DMS79 treated with DMSO at 0.1 percent for 48 hours (cell line): ENCODE measurements at places on chromosomes 1 and 21.

GRCh38 chr1:55006931-55007330, 8.2 kb downstream of the BSND start:
- DNase-seq = no peak

DNA sequence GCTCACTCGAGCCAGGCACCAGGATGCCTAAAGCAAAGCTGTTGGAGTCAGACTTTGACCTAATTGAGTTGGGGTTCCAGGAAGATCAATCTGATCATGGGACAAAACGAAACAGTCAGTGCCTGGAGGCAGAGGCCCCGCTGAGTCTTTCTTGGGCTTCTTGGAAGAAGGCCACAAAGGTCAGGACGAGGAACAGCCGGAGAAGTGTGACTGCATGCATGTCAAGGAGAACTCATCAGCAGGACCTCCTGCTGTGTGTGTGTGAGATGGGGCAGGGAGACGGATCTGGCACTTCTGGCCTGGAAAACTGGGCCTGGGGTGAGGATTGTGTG, 190.8 kb downstream of the CAMTA1 start:
- DNase-seq = no peak

- DNase-seq = peak; percentile 9
These were observed 43.9 kb downstream of the ABCG1 start for GRCh38 chr21:42262831-42263231.

DNA sequence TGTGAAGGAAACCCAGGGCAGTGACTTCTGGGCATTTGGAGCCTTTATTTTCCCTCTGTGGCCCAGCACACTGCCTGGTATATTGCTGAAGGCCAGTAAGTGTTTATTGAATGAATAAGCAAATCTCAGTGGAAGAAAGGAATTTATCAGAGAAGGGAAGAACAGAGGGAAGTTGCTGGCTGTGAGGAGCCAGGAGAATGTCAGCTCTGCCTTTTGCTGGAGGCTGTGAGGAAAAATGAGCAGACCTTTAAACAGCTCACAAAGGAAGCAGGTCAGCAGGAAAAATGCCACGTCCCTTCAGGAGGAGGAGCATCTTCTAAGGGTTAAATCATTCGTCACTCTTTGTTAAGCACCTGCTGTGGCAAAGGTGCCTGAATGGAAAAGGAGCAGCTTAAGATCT, 75.9 kb downstream of the GIPC2 start:
- DNase-seq = no peak

GRCh38 chr1:26307363-26307781, 936 bp upstream of the UBXN11 start:
- no peak for DNase-seq

DNA sequence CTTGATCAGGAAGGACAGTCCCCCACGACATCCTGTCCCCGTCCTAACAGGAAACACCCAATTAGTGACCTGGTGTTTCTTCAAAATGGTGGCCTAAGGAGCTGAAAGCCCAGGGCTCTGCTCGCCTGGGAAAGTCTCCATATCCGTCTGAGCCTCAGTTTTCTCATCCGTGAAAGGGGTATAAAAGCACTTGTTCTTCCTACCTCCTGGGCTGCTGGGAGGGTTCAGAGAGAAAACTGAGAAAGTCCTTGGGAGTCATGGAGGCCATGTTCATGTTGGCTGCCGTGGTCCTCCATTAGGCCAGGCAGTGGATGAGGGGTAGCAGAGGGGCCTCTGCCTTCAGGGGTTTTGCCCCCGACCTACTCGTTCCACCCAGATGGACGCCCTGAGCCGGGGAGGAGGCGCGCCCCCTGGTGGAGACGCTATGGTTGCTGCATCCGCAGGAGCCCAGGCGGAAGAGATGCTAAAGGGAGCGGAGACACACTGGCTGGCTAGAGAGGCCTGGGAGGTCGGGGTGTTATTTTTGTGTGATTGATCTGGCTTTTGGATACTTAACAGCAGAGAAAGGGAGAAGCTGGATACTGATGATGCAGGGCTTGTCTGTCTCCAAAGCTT, 113.5 kb downstream of the PRDM2 start:
- no peak for DNase-seq
